Sciatic nerve (tissue), 2 donors: ENCODE measurements at places on chromosomes 16 and 17. TPM values are rescaled to one million over a fixed set of nuclear protein-coding genes. Genes with fewer than 3 reads are reported as not detected.

DNA sequence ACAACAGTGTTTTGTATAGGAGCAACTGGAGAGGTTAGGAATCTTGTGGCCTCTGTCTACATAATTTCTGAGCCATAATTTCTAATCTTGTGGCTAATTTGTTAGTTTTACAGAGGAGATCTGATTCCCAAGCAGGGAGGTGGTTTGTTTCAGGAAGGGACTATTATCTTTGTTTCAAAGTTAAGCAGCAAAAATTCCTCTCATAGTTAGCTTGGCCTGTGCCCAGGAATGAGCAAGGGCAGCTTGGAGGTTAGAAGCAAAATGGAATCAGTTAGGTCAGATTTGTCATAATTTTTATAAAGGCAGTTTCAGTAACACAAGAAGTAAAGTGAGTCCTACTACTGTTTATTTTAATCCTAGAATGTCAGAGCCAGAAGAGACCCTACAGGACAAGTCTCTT is 2.0 kb upstream of the RDM1 start:
- DNase-seq, result no peak

DNA sequence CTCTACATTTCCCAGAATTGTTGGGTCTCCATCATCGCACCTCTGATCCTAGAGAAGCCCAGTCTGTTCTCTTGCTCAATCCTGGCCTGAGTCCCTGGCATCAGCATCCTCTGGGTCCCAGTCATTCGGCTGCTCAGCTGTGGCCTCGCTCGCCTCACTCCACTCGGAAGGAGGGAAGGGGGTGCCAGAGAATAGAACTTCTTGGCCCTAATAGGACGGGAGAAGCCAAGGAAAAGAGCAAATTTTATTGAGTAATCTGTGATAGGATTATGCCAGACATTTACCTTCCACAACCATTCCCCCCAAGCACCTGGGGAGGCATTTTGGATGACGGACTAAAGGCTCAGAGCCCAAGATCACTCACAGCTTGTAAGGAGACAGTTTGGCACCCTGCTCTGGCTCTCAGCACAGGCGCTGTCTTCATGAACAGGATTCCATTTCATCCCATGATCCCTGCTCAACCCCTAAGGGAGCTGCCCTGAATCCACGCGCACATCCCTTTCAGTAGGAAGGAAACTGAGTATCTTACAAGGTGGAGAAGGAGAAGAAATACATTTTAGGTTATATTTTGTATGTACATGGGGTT is 498 bp upstream of the CLEC10A start:
- DNase-seq, result peak; percentile 70

- no peak for DNase-seq
Measured at GRCh38 chr16:27628241-27628942, 78.4 kb downstream of the KATNIP start.

The TXNDC11 gene
- 36.6 TPM for total RNA-seq

GRCh38 chr16:69820926-69821541 is 58.9 kb downstream of the WWP2 start:
- peak; percentile 59 for DNase-seq

DNA sequence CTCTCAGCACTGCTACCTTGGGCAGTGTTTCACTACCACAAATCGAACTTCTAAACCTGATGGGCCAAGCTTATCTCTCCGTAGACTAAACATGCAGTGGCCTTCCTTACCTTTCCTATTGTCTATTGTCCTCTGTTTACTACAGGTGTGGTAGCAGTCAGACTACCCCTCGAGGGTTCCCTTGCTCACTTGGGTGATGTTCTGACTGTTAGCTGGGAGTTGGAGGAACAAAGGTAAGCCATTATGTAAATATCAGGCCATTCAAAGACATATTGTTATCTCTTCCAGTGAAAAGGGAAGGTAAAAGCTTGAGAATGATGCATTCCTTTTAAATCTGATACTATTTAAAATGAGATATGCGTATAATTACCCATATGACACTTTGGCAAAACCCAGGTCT is 828.3 kb upstream of the EEF2KMT start:
- DNase-seq, result no peak

The MGRN1 gene
- total RNA-seq, result 75.3 TPM

The HERPUD1 gene
- total RNA-seq, result 150 TPM

The CDYL2 gene
- total RNA-seq, result 5.7 TPM

DNA sequence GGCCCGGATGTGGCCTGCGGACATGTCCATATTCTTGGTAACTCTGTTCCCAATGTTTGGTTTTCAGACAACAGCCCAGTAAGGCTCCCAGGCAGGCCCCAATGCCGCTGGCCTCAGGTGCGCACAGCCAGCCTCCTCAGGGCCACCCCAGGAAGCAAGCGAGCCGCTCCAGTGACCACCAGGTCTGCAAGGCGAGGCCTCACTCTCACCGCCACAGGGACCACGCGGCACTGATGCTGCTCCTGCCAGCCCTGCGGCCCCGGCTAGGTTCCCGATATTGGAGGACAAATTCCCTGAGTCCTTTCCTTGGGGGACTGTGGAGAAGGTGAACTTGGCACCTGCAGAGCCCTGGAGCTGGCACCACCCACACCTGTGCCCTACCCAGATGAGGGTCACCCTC is 19.0 kb downstream of the PDIA2 start:
- no peak for DNase-seq

DNA sequence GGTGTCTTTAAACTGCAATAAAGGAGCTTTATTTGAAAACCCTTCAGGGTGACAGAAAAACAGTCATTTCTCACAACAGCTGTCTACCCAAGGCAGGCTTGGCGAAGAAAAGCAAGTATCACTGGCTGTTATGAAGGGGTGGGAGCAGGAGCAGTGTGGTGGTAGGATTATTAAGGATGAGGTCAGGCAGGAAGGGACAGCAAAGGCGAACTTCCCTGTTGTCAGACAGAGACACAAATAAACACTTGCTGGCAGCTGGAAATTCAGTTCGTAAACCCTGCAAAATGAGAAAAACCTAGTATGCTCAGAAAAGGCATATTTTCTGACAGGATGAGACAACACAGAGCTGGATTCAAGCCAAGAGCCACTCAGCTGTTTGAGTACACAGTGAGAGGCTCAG is 416.3 kb upstream of the CDH5 start:
- no peak for DNase-seq

GRCh38 chr17:33435721-33436301 is 142.7 kb upstream of the ASIC2 start:
- no peak for DNase-seq

- DNase-seq, result peak; percentile 77
Measured at GRCh38 chr16:70738083-70738977, 52.5 kb upstream of the MTSS2 start.

The DOC2B gene
- total RNA-seq, result 27.2 TPM

- no peak for DNase-seq
Measured at GRCh38 chr16:6068063-6068462, 970.5 kb upstream of the EEF2KMT start.

DNA sequence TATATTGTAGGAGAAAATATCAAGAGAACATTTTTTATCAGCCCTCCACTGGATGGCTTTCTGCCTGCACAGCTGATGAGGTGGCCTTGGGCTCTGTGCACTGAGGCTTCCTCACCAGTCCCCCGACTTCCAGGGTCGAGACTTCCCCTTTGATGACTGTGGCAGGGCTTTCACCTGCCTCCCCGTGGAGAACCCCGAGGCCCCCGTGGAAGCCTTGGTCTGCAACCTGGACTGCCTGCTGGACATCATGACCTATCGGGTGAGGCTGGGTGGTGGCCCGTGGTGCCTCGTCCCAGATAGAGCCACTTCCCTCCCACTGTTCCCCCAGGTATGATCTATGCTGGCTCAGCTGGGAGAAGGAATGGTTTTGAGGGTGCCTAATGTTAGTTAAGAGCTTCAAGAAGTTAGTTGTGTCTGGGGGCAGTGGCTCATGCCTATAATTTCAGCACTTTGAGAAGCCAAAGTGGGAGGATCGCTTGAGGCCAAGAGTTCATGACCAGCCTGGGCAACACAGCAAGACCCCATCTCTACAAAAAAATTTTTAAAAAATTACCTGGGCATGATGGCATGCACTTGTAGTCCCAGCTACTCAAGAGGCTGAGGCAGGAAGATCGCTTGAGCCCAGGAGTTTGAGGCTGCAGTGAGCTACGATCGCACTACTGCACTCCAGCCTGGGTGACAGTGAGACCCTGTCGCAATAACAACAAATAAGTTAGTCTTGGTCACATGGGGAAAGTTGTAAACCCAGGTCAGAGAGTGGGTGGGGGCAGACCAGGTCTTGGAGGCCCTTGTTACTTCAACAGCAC is 11.8 kb downstream of the FCSK start:
- no peak for DNase-seq

- DNase-seq, result no peak
Measured at GRCh38 chr17:6435051-6435450, at the start of gene AIPL1. AIPL1 (minus strand) TSS chr17:6435121; CDS start chr17:6435104, 17 bp downstream.

DNA sequence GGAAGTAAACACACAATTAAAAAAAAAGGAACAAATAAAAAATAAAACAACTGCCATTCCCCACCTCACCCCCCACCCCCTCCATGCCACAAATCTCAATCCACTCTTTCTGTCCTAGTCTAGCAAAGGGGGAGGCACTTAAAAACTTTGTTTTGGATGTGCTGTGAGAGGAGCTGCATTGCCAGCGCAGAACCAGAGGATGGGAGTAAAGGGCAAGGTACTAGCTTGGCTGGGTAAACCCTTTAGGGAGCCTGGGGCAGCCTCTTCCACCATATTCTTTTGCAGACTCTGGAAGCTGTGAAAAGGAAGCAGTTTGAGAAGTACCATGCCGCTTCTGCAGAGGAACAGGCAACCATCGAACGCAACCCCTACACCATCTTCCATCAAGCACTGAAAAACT is 1.4 kb downstream of the MRPS7 start:
- no peak for DNase-seq

DNA sequence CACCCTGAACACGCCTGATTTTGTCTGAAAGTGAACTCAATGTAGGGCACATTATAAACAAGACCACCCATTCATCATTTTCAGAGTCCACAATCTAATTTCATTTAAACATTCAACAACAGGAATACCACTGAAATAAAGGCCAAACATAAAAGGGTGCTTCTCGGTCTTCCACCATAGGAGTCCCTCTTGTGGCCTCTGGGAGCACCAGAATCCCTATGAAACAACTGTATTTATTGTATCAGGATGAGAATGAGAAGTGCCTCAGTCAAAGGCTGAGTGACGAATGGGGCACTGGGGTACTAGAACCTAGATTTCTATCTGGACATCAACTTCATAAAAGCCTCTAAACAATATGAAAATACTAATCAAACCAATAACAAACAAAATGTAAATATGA is 40.4 kb downstream of the NXPH3 start:
- no peak for DNase-seq

GRCh38 chr17:36727577-36727976 is 126.2 kb downstream of the MRM1 start:
- no peak for DNase-seq

DNA sequence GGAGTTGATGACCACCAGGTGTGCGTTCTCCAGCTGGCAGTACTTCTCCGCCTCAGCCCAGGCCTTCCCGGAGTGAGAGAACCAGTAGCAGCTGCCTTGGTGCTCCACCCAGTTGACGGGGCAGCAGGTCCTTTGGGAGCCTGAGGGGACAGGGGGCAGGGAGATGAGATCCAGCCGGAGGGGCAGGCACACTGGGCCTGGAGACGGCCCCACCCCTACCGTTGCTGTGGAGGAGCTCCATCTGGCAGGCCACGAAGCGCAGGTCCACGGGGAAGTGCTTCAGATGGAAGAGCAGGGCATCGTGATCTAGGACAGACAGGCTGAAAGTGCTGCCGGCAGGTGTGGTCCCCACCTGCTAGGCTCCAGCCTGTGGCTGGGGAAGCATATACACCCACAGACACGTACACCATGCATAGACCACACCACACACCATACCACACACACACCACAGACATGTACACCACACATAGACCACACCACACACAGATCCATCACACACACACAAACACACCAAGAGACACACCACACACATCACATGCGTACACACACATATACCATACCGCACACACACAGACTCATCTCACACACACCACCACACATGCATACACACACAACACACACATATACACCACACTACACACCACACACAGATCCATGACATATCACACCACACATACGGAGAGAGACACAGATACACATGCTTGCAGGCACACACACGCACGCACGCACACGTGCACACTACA is 7.4 kb downstream of the ASGR2 start:
- DNase-seq, result no peak

GRCh38 chr17:42112552-42113176 is at the start of gene DHX58:
DHX58 (minus strand) TSS chr17:42112714; CDS start chr17:42111892, 822 bp downstream.
- DNase-seq, result peak; percentile 86

- no peak for DNase-seq
Measured at GRCh38 chr17:66330646-66331037, 28.2 kb downstream of the PRKCA start.

The PRKCB gene
- total RNA-seq, result 12.7 TPM
